ENCODE measurements at places on chromosomes 13 and 19.

DNA sequence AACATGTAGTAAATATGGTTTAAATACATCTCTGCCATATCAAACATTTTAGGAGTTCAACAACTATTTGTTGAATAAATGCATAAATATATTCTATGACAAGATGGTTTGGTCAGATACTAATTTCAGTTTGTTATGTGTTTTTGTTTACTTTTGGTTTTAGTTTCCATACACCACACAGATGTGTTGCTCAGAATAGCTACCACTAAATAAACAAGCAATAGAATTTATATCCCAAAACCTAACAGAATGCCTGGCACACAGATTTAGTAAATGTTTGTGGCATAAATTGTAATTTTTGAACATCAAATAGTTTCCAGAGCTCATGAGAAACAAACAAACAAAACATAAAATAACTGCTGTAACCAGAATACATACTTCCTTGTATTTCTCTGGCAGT lies 126.8 kb upstream of the ATXN8OS start:
- no peak for DNase-seq

DNA sequence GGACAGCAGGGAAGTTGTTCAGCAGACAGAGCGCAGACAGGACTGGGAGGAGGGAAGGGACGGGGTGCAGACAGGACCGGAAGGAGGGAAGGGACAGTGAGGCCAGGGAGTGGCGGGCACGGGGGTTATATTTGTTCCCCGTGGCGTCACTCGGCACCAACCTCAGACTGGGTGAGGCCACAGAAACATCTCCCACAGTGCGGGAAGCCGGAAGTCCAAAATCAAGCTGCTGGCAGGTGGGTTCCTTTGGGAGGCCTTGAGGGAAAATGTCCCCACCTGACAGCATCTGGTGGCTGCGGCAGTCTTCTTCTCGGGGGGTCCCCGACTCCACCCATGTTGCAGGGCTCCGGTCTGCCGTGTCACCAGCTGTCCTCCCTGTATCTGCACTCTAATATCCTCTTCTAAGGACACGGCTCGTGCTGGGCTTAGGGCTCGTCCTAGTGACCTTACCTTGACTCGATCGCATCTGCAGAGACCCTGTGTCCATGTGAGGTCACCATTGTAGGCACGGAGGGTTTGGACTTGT lies 133.0 kb downstream of the STK24 start:
- no peak for DNase-seq

GRCh38 chr13:110070511-110071120 lies 236.3 kb downstream of the COL4A1 start:
- DNase-seq, result no peak

GRCh38 chr19:50564229-50565105 lies 3.8 kb downstream of the LRRC4B start:
- DNase-seq, result no peak

DNA sequence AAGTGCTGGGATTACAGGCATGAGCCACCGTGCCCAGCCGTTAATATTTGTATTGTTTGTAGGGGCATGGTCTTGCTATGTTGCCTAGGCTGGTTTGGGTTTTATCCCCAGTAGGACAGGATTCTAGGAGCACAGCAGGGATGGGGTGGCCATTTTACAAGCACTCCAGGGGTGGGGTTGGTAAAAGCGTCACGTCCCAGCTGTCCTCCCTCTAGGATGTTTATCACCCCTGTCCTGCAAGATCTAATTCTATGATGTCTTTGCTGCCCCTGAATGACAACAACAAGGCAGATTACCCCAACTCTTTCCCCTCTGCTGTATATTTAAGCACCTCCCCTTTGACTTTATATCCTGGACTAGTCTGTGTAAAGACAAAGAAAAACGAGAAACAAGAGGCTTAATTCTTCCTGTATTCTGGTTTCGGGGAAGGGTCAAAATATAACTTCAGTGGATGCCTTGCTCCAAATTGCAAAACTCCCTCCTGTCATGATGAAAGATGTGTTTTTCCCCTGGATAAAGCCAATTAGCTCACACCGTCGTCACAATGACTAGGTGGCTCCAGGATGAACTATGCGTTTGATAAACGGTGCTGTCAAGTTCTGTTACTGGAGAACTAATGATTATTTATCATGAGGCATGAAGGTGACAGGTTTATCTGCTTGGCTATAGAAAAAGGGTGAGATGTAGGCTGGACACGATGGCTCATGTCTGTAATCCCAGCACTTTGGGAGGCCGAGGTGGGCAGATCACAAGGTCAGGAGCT lies 27.8 kb upstream of the OR1M1 start:
- DNase-seq, result no peak

DNA sequence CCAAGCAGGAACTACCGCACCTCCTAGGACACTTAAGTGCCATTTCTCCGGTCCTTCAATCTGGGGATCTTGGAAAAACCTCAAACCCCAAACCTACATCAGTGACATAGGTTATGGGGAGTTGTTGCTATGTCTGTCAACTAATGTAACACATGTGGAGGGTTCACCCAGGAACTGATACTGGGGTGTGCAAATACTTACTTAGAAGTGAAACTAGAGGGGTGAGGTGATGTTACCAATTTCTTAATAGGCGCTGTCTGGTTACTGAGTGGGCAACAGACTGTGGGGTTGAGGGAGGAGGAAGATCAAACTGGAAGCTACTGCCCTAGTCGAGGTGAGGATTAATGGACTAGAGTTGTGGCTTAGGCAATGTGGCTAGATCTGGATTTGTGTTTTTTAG lies 1.9 kb downstream of the ZNF586 start:
- DNase-seq, result no peak

DNA sequence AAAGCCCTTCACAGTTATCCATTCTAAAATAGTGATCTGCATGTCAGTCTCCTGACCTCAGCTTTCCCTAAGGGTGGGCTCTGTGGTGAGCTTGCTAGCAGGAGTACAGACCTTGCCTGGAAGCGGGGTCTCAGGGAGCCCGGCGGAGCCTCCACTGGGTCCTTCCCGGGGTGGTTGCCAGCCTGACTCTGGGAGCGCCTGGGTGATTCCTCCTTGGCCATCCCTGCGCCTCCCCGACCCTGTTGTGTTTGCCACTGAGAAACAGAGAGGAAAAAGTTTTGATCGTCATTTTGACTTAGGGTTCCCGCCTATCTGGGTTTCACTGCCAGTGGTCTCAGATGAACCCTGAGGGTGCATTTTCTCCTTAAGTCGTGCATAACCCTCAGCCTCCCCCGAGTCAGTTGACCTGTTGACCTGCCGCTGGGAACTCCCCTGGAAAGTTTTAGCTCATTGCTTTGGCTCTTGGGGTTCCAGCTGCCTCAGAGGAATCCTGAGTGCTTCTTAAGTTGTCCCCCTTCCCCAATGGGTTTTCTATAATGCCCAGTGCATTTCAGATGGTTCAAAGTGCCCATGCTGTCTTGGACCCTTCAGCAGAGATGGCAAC lies 117.8 kb downstream of the RAB20 start:
- DNase-seq, result no peak

DNA sequence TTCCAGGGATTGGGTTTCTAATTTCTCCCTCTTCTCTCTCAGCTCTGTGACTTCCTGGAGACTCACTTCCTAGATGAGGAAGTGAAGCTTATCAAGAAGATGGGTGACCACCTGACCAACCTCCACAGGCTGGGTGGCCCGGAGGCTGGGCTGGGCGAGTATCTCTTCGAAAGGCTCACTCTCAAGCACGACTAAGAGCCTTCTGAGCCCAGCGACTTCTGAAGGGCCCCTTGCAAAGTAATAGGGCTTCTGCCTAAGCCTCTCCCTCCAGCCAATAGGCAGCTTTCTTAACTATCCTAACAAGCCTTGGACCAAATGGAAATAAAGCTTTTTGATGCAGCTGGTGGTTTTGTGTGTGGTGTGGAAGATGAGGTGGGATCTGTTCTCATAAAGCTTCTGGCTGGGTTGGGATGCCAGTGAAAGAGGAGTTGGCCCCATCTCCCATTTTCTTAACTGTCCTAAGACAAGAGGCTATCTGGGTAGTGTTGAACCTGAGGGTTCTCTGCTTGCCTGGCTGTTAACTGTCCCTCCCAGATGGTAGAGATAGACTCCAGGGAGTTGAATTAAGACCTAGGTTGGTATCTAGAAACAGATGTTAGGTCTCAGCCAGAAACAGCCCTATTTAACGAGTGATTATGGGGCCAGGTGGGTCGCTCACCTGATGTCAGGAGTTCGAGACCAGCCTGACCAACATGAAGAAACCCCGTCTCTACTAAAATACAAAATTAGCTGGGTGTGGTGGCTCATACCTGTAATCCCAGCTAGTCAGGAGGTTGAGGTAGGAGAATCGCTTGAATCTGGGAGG lies 1.6 kb downstream of the FTL start:
- no peak for DNase-seq

- DNase-seq, result no peak
These were observed 606.5 kb downstream of the UQCRFS1 start for GRCh38 chr19:28606269-28607032.

DNA sequence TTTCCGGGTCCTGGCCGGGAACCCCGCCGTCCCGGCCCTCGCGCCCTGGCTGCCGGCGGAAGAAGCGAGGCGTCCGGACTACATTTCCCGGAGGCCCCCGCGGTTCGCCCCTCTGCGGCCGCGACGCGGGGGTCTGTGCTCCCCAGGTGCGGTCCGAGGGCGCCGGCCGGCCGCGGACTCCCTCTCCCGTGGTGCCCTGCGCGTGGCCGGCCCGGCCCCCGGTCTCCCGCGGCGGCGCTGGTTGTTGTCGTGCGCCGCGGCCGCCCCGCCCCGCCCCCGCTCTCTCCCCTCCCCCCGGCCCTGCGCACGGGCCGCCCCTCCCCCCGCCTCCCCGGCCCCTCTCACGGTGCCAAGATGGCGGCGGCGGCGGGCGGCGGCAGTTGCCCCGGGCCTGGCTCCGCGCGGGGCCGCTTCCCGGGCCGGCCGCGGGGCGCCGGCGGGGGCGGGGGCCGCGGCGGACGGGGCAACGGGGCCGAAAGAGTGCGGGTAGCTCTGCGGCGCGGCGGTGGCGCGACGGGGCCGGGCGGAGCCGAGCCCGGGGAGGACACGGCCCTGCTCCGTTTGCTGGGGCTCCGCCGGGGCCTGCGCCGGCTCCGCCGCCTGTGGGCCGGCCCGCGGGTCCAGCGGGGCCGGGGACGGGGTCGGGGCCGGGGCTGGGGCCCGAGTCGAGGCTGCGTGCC lies at the start of gene KMT2B:
TSS of gene KMT2B (plus strand) at position 339 of the 680 bp plus-strand sequence. CDS start at position 355, 16 bp downstream.
- no peak for DNase-seq

DNA sequence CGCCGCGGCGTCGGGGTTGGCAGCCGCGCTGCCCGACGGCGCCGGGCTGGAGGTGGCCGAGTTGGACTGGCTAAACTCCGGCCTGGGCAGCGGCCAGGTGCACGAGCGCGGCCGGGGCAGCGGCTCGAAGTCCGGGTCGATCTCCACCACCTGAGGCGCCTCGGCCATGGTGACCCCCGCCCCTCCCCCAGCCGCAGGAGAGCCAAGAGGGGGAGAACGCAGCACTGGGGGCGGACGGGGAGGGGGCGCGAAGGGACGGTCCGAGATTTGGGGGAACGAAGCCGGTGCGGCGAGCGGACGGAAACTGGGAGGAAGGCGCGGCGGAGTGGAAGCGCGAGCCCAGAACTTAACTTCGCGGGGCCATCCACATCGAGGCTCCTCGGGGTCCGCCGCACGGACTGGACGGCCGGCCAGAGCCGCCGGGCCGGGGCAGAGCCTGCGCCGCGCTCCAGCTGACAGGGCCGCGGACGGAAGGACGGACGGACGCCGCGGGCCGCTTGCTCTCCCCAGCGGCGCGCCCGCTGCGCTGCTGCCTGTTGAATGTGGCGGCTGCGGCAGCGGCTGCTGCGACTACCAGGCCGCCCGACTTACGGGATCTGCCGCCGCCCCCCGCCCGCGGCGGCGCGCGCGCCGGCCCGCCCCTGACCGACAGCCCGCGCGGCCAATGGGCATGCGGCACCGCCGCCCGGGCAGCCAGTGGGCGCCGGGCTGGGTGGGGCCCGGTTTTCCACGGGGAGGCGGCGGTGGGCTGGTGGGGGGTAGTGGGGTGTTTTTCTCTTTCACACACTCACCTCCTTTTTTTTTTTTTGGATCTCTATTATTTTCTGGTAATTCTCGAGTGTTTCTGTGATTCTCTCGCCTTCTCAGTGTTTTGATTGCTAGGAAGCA lies at the start of gene FOXO1:
TSS of gene FOXO1 (minus strand) at position 597 of the 888 bp plus-strand sequence. CDS start at position 168, 429 bp downstream.
- DNase-seq, result peak; percentile 62

GRCh38 chr13:40211586-40211968 lies 454.9 kb downstream of the FOXO1 start:
- DNase-seq, result no peak

All from activated CD8-positive, alpha-beta memory T cell treated with anti-CD3 and anti-CD28 coated beads for 1 hour (primary cell).